ENCODE measurements at places on chromosomes 2 and 18.

DNA sequence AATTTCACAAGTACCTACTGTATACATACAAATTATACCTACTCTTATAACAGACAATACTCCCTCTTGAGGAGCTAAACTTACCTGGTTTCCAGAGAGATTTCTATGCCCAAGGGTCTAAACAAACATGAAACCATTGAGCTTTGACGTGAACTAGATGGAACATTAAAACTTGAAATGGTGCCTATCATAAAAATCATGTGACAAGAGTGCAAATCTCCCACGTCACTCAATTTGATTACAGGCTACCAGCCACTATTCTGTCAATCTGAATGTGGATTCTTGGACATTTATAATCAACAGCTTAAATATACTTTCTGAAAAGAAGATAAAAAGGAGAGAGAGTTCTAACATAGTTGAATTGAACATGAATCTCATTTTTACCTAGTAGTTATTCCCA is 297.1 kb upstream of the SESTD1 start:
- no peak for DNase-seq

DNA sequence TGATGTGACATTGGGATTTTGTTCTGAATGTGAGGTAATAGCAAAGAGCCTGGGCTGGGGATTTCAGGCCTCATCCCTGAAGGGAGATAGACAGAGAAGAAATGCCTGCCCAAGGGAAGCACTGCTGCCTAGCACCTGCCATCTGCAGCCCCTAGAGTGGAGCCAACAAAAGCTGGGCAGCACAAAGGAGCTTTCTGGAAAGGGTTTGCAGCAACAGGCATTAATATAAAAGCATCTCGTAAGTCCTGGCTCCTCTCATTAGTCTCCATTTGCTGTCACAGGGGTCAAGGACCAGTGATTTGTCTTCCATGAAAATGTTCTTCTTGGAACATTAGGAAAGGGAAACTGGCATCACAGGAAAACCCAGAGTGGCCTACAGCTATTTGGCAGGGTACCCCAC is 157.2 kb upstream of the SLC14A2 start:
- no peak for DNase-seq

DNA sequence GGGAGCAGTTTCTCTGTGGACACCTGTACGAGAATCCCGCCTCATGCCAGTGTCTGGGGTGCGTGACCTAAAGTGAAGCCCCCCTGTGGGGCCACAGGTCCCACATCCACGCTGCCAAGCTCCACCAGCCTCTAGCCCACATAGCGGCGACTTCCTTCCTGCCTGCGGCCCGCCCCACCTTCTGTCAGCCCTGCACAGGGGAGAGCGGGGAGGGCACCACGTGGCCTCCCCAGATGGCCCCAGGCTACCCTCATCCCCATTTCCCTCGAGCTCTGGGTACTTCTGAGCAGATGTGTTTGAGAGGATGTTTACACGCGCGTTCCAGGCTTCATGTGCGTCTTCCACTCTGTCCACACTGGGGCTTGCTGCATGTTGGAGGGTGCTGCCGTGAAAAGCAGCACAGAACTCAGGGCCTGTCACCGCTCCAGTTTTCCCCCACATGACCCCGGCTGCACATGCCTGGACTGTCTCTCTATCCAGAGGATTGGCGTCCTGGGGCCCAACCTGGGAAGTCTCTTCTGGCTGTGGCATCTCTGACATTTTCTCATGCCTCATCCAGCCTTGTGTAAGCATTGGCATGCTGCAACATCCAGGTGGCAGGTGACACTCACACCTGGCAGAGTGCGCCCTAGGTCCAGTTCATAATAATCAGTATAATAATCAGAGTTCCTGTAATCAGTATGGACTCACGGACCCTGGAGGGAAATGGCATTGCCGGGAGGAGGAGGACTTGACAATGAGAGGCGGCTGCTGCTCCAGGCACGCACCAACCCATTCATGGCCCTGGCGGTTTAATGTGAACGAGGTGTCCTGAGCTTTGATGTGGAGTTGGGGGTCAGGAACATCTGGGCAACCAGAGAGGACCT is 146.3 kb upstream of the TWIST2 start:
- no peak for DNase-seq

- no peak for DNase-seq
These were observed 2.6 kb downstream of the NLRC4 start for GRCh38 chr2:32262105-32262504.

DNA sequence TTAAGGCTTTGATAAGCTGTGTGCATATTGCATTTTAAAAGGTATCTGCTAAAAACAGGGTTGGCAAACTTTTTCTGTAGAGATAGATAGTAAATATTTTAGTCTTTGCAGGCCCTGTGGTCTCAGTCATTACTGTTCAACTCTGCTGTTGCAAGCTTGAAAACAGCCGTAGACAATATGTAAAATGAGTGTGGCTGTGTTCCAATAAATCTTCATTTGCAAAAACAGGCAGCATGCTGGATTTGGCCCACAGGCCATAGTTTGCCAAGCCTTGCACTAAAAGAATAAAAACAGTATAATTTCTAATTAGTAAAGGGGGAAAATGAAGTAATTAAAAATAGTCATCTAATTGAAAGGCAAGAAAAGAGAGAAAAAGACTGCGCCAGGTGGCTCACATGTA is 35.3 kb downstream of the GCKR start:
- DNase-seq = no peak

DNA sequence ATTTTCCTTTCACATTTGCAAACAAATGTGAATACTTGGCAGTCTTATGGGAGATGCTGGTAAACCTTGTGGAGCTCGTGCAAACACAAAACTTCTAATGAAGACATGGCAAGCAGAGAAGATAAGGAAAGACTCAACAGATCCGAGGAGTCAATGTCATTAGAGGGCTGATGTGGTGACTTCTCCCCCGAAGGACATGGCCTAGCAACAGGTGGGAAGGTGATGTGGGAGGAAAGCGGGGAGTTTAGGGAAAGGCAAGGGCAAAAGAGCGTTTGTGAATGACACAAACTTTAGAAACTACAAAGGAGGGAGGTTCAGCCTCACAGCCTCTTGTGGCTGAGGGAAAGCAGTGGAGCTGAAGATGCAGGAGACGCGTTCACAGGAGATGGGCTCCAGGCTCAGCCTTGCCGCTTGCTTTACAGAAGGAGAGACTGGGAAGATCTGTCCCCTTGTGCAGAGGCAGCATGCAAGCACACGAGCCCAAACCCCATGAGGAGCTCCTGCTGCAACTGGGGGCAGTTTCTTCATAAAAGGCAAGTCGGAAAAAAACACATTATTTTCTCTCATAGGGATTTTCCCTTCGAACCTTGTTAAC is 86.6 kb downstream of the SOWAHC start:
- DNase-seq = no peak

DNA sequence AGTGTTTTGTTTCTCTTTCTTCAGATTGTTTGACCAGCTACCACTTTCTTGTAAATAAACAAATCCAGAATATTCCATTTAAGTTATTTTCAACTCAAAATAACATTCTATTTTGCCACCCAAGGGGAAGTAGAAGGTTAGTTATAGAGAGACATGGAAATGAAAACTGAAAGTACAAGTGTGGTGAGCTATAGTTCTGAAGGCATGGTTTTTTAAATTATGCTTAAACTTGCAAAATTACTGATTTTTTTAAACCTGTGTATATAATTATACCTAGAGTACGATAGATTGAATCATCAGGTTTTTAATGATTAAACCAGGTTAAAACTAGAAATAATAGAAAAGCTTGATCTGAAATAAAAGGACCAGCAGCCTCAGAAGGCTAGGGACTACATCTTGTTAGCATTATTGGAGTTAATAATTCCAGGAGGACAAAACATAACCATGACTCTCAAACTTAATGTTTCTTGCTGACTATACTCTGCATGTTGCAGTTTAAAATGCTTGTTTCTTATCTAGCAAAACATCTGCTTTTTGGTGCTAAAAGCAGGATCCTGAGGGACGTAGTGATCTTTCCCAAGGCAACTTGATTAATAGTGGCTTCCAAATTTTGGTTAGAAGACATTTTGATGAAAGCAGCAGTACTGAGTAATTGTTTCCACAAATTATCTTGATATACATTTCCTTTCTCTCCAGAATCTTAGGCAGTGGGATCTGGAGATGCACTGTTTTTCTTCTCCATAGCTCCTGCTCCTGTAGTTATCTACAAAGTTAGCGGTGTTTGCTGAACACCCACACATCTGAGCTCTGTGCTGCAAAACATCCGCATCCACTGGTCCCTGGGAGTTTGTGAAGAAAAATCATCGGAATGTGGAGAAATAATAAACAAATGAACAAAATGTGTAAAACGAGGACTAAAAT is 327.2 kb upstream of the PKDCC start:
- no peak for DNase-seq

- no peak for DNase-seq
These were observed 141.0 kb downstream of the ARL4C start for GRCh38 chr2:234355808-234356365.

DNA sequence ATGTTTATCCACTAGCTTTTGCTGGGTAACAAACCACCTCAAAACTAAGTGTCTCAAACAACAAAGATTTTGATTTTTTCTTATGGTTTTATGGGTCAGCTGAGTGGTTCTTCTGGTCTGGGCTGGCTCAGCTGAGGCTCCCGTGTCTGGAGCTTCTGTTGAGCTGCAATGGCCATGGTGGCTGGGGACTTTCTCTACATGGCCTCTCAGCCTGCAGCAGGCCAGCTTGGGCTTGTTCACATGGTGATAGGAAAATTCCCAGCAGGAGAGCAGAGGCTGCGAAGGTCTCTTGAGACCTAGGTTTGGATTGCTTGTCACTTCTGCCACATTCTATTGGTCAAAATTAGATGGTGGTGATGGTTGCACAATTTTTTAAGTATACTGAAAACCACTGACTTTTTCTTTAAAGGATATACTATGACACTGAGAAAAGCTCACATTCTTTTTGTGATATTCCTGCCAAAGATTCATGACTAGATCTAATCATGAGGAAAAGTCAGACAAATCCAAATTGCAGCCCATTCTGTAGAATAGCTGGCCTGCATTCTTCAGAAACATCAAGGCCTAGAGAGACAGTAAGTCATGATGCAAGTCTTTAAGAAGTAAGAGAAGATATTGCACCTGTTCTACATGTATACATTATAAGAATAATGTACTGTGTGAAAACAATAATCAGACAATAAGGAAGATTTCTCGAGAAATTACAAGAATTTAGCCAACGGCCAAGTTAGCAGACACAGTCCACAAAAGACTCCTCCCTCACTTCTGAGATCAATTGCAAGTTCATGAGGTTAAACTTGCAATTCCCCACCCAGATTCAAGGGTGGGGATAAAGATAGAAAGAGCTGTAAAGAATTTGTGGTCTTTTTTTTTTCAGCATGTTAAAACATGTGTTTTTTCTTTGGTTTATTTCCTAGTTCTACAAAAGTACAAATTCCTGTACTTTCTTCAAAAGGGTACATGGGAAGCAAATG is 35.0 kb upstream of the IL1R2 start:
- DNase-seq = no peak

DNA sequence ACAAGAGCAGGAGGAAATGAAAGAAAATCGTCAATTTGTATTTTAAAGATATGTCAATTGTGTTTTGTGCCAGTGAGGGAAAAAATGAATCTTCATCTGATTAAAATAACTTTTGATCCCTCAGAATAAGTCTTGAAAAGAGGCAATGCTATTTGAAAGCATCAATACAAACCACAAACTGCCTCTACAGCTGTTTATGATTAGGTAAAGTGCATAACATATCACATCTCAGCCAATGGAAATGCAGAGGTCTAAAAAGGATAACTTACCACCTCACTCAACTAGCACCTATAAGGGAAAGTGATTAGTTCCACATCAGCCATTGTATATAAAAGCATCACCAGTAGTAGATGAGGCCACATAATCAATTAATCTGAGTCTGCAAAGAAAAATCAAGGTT is 492.2 kb upstream of the CDH2 start:
- DNase-seq = no peak

DNA sequence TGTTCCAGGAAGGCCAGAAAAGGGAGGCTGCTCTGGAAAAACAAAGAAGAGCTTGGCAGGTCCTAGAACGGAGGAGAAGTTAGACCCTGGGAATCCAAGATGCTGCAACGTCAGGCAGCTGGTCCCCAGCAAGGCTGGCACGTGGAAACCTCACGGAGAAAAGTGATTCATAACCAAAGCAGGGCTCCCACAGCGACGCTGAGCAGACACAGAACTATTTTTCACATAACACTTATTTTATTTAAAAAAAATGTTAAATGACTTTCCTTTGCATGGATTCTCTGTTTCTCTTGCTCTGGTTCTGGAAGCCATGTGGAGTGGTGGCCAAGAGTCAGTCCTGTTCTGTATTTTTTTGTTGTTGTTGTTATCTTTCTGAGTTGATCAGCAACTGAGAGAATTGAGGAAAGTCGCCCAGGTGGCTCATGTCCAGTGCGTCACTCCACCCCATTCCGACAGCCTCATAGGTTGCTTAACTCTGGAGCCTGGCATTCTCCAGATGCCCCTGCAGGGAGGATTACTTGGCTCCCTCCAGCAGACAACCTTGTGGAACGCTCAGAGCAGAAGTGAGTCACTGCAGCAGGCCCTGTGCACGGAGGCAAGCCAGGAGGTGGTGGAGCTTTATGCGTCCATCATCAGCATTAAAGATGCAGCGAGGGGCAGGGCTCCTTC is 229.9 kb upstream of the HDAC4 start:
- no peak for DNase-seq

DNA sequence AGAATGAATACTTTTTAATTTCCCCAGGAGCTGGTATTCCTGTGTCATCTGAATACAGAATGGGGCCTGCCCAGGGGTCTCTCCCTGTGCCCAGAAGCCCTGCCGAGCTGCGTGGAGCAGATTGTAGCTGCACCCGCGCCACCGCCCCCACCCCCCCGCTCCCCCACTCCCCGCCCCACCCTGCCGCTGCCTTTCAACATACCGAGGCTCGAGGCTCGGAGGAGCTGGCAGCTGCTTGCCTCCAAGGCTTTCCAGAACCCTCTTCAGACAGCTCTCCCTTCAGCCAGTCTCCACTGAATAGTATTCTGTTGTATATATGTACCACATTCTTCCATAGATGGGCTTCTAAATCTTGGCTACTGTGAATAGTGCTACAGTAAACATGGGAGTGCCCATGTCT is 150.7 kb downstream of the TSN start:
- DNase-seq = no peak

DNA sequence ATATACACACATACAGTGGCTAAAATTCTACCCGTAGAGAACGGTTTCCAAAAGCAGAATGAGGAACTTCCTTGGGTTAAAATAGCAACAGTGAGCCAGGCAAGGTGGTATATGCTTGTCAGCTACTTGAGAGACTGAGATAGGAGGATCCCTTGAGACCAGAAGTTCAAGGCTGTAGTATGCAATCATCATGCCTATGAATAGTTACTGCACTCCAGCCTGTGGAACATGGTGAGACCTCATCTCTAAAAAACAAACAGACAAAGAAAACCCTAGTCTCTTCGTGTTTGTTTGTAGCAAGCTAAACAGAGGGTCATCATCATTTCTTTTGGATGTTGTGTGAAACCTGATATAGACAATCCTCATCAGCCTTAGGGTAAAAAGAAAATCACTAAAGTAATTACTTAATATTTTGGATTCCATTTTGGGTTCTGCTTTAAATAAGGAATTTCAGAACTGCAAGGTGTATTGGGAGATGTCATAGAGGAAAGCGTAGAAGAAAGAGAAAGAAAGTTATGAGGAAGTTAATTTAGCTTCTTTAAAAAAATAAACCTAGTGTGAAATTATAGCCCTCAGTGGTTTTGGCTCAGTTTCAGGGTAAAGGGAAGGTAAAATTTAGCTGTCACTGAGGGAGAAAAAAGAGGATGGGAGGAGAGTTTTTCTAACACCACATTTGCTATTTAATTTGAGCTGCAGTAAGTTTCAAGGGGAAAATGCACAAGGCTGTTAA is 46.5 kb downstream of the PLEK start:
- no peak for DNase-seq

GRCh38 chr2:139007130-139007529 is 226.9 kb upstream of the NXPH2 start:
- DNase-seq = no peak
